ENCODE measurements at places on chromosomes 12 and 14.

DNA sequence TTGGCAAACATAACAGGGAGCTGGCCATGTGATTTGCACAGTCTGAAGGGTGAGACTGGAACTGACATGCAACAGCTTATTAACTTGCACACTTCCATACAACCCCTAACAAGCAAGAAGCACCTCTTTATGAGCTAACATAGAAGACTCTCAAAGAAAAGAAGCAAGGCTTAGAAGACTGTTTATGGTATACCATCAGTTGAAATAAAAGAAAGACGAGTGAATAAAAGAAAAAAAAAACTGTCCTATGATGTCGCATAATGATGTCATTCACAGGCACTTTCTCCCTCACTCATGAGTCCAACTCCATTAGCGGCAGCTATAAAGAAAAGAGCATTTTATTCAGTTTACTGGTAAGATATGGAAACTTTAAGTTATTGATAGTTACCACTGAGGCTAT lies 3.3 kb upstream of the MDM1 start:
- no peak for DNase-seq

GRCh38 chr12:49921936-49922335 lies 18.2 kb upstream of the FAIM2 start:
- no peak for DNase-seq

GRCh38 chr12:128726886-128727285 lies 96.9 kb downstream of the SLC15A4 start:
- no peak for DNase-seq

GRCh38 chr12:44375694-44376093 lies 500.4 kb downstream of the NELL2 start:
- DNase-seq: no peak

- DNase-seq: no peak
Measured at GRCh38 chr12:81123611-81124010, 45.7 kb downstream of the ACSS3 start.

DNA sequence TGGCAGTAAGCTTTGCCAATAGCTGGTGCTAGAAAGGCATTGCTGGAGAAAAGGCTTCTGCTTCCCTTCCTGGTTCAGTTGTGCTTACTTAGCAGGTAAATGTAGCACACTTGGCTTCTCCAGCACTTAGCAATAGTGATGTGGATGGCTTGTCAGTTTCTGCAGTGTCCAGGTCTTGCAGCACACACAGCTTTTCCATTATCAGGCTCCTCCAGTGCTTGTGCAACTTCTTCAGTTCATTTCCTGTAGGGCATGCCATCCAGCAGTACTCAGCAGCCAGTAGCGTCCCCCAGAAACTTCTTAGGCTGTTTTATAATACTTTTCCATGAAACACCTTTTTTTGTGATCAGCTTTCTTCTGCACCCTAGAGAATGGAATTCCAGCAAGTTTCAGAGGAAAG lies 154.6 kb downstream of the SLC6A15 start:
- DNase-seq: no peak

GRCh38 chr12:76595056-76595455 lies 35.5 kb upstream of the OSBPL8 start:
- no peak for DNase-seq

GRCh38 chr12:65259501-65259900 lies 19.0 kb upstream of the MSRB3 start:
- no peak for DNase-seq

DNA sequence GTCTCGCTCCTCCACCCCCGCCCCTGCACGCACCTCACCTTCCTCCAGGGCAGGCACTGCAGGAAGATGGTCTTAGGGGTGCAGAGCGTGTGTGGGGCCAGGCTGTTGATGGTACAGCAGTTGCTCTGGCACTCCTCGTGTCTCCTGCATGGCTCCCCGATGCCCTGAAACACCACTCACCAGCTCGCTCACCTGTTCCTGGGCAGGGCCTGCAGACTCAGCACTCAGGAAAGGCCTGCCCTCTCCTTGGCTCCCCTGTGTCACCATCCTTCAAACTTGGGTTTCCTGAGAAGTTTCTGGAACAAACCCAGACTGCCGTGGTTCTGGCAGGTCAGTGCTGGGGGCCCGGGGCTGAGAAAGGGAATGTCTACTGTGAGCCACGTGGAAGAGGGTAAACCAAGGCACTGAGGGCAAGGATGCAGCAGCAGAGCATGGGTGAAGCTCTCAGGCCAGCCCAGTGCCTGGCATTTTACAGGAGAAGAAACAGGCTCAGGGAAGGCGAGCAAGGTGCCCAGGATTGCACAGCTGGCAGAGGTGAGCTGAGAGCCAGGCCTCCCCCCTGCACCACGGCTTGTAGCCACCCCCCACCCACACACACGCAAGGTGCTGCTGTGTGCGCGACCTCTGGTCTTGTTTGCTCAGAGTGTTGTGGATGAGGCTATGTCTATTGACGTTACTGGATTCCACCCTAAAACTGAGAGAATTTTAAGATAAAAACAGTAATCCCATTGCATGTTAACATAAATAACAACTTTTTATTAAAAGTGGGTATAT lies 5.5 kb downstream of the LRCOL1 start:
- DNase-seq: no peak

- no peak for DNase-seq
Measured at GRCh38 chr14:35678403-35679028, 130.6 kb downstream of the RALGAPA1 start.

All from stimulated activated CD4-positive, alpha-beta T cell treated with anti-CD3 and anti-CD28 coated beads, Interleukin-15, amount 100 ng/mL, for 1 hour (primary cell).